Kasumi-1 (cell line): ENCODE measurements at places on chromosomes 4 and X.

GRCh38 chr4:16082426-16083240, 1.2 kb downstream of the PROM1 start:
- peak; percentile 22 for DNase-seq

DNA sequence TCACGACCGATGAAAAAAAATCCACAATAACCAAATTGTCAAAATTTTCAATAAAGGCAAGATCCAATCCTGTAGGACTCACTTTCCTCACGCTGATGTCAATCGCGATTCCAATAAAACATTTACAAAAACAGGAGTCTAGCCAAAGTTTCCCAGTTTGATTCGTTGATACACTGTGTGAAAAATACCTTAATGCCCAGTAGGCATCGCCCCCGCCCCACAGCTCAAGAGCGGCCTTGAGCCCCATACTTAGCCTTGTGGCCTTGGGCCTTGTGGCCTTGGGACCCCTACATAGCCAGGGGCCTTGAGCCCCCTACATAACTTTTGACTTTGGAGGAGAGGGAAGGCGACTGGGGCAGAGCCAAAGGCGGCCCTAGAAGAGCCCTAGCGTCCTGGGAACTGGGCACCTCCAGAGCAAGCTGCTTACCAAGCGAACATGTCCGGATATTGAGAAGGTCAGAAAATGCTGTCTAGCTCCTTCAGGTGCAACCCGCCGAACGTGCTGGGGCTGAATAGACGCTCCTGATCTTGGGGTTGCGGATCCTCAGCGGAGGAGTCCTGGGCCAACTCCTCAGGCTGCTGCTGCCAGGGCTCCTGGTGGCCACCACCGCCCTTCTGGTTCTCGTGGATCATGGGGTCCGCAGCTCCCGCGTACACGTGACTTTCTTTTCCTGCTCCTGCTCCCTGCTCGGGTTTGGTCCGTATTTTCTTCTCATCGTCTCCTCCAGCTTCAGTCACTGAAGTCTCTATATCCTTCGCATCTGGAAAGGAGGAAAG, 62.9 kb downstream of the RHOXF2B start:
- no peak for DNase-seq

- peak; percentile 67 for DNase-seq
Observed at GRCh38 chrX:13013363-13014110, 30.9 kb downstream of the FAM9C start.

GRCh38 chrX:149458586-149458985, 46.5 kb downstream of the IDS start:
- no peak for DNase-seq
